ENCODE measurements at places on chromosomes 1 and 21.

GRCh38 chr1:1361982-1362423 lies 3.6 kb upstream of the MXRA8 start:
- peak; percentile 94 for DNase-seq

DNA sequence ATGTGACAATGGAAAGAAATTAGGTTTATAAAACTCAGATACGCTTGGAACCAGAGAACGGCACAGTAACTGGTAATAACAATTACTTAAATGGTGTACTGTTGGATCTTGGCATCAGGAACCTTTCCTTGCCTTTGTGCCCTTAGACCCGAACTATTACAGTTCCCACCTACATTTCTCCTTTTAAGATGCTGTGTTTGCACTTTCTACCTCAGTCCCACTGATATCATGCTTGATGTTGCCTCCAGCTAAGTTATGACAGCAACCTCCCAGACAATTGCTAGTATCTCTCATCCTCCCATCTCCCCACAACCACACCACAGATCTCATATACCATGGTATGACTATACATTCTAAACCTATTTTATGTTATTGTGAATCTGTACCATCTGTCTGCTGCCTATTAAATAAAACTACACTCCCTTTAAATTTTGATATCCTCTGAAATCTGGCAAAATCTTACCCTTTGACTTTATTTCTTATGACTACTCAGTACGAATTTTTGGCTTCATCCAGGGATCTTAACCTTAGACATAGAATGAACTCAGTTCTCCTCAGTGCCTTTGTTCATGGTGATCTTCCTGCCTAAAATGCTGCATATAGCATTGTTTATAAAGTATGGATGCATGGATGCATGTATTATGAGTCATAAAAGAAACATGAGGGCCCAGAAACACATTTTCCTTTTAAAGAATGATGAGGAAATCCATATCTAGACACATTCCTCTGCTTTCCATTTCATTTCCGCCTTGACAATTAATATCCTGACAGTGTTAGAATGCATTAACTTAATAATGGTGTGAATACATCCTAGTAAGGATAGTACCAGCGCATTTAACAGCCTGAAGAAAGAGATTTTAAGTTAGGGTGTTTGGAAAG lies 64.1 kb downstream of the LRRC8D start:
- DNase-seq: peak; percentile 63

DNA sequence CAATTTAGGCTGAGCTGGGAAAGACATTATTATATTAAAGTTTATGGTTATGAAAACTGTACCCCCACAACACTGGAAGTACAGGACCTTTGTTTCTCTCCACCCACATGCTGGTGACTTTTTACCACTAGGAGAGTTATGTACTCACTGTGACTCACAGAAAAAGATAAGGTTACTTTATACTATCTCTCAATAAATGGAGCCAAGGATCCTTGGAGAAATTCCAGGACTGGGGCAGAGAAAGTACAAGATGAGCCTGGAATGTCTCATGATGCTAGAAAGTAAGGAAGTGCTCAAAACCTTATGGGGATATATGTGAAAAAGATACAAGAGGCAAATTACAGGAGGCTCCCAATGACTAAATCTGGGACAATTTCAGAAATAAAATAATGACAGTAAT lies 63.9 kb upstream of the C1orf105 start:
- peak; percentile 93 for DNase-seq

GRCh38 chr1:204723131-204723787 lies 37.7 kb upstream of the LRRN2 start:
- DNase-seq: no peak

Measured in EH (cell line).